ENCODE measurements at places on chromosomes 13 and 19.

DNA sequence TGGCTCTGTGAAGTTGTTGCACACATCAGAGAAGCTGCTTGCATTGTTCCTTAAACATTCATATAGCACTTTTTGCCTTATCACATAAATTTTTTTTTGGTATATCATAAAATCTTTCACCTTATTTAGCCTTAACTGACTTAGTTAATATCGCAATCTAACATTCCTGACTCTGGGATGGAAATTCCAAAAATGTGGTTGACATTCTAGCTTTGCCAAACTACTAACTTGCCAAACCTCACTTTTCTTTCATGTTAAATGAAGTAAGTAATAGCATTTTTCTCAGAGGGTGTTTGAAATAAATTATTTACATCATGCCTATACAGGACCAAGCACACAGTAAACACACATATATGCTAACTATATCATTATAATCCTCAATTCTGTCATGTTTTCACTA is 736.9 kb upstream of the PCDH9 start:
- no peak for DNase-seq

- no peak for DNase-seq
Observed at GRCh38 chr13:64457976-64458375, 2772.2 kb downstream of the PCDH9 start.

DNA sequence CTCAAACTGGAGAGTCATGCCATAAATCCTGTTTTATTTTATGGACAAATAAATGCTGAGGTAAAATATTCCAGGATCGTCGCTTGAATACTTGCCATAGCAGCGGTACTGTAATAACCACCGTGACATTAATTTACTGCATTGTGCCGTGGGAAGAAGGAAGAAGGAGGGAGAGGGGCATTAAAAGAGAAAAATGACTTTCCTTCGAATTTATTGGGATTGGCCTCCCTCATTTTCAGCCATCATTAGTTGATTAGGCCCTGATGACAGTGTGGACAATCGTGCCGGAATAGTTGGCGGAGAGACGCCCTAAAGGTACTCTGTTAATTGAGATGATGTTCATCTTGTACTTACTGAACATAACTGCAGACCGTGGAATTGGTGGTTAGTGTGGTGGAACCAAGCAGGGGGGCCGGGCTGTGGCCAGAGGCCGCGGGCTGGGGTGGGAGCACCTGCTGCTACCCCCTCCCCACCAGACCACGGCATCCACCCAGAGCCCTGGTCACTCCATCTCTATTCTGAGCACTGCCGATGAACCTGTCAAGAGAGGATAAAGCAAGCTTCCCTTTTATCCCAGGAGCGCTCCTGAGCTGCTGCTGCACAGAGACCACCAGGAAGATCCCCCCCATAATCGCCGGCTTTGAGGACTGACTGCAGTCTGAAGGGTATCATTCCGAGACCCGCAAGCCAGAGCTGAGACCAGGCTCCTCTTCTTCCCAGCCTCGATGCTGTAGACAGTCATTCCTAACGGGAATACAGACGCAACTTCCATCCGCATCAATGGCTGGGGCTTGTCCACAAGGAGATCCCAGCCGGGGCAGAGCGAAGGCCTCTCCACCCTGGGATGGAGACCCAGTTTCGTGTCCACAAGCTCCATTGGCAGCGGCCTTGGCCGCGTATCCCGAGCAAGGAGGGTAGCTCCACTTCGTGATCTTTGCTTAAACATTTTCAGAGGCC is 168.3 kb upstream of the TSHZ3 start:
- no peak for DNase-seq

GRCh38 chr13:99548448-99548847 is 47.2 kb downstream of the TM9SF2 start:
- peak; percentile 50 for DNase-seq

GRCh38 chr13:99501848-99502301 is 603 bp downstream of the TM9SF2 start:
- peak; percentile 46 for DNase-seq

GRCh38 chr19:39166571-39167391 is 30.0 kb upstream of the NCCRP1 start:
- no peak for DNase-seq

- peak; percentile 50 for DNase-seq
Observed at GRCh38 chr19:56162258-56162657, 13.6 kb upstream of the GALP start.

DNA sequence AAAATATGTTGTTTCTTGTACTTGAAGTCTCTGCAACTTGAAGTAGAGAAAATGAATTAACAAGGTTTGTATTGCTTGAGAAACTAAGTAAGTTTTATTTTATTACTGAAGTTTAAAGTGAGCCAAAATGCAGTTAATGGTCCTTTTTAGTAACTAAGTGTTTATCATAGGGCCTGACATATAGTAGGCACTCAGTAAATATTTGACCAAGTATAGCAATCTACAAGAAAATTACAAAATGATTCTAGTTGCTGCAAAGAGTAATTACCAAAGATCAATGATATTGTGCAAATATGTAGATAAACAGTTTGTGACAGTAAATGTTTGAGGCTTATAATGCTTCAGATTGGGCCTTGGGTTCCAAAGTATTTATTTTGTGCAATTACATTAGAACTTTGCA is 2.4 kb upstream of the XPO4 start:
- DNase-seq, result no peak

GRCh38 chr13:29883941-29884518 is 33.6 kb upstream of the UBL3 start:
- no peak for DNase-seq

DNA sequence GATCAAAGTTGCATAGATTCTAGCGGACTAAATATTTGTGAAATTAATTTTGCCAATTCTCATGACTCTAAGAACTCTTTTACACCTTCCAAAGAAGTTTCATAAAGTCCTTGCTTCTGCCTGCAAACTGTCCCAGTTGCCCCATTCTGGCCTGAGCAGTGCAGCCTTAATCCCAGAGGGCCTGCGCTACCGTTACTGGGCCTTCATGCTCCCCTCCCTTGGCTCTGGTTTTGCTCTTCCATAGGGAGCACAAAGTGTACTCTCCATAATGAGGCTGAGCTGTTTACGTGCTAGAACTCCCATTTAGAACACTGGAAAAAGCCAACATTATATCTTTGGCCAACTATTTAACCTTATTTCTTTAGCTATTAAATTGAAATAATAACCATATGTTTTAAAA is 2.1 kb downstream of the MTIF3 start:
- DNase-seq, result no peak

DNA sequence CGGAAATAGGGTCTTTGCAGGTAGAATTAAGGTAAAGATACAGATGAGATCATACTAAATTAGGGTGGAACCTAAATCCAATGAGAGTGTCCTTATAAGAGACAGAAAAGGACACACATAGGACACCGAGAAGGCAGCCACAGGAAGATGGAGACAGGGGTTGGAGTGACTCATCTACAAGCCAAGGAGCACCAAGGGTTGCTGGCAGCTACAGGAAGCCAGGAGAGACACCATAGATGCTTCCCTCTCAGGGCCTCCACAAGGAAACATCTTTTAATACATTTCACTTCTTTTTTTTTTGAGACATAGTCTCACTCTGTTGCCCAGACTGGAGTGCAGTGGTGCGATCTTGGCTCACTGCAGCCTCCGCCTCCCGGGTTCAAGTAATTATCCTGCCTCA is 10.1 kb downstream of the TMEM143 start:
- DNase-seq, result no peak

GRCh38 chr13:77571956-77572355 is 36.5 kb downstream of the SCEL start:
- DNase-seq, result no peak

- no peak for DNase-seq
Observed at GRCh38 chr13:107138486-107138885, 570.5 kb upstream of the ARGLU1 start.

DNA sequence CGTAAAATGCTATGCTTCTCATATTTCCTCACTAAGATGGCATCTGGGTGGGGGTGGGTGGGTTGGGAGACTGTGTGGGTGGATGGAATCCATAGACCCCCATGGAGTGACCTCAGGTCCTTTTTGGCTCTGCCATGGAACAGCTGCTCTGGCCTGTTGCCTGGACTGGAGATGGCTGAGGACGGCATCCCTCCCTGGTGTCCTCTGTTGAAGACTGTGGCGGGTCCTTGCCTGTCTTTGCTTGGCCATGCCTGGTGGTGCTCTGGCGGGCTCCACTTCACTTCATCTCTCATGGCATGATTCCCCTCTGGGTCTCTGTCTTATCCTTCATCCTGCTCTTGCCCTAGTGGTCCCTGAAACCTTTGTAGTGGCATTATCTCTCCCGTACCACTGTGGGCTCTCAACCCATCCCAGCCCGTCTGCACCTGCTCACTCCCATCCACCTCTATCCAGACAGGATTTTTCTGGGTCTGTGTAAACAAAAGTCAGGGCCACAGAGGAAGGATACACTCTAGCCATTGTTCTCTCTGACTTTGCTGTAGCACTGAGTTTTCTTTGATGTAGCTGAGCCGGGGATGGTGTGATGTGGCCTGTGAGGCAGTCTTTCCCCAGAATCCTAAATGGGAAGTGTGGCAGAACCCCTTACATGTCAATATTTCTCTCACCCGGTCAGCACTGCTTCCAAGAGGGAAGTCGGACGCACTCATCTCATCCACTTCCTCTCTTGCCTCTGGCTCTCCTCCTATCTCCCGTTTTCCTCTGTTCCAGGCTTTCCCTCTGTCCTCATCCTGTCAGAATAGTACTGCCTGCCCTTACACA is 36.1 kb downstream of the WDFY2 start:
- DNase-seq, result no peak

GRCh38 chr13:106462710-106463109 is 72.8 kb downstream of the EFNB2 start:
- DNase-seq, result no peak

GRCh38 chr13:95275322-95276036 is 25.8 kb downstream of the ABCC4 start:
- no peak for DNase-seq

DNA sequence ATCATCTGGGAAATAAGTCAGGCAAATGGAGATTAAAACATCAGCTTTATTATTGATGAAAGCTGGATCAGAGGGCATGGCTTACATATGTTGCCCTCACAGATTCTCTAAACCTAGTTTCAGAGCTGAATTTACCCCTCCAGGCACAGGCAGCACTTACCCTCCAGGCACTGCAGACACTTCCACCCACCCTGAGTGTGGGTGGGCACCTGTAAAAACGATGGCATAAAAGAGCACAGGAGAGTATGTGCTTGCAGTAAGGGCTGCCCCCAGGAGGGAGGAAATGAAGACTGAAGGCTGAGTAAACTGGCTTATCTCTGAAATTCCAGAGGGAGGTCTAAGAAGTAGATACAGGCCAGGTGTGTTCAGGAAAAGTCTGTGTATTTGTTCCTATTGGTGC is 185.0 kb upstream of the HTR2A start:
- no peak for DNase-seq

GRCh38 chr19:16850133-16850532 is 20.9 kb downstream of the SIN3B start:
- DNase-seq, result no peak

- DNase-seq, result peak; percentile 85
Observed at GRCh38 chr19:54905803-54906511, at the start of gene NCR1. Gene NCR1 (plus strand): TSS chr19:54906148. CDS start chr19:54906188, 40 bp downstream.

GRCh38 chr13:92626274-92626673 is 600.3 kb upstream of the GPC6 start:
- DNase-seq, result no peak

DNA sequence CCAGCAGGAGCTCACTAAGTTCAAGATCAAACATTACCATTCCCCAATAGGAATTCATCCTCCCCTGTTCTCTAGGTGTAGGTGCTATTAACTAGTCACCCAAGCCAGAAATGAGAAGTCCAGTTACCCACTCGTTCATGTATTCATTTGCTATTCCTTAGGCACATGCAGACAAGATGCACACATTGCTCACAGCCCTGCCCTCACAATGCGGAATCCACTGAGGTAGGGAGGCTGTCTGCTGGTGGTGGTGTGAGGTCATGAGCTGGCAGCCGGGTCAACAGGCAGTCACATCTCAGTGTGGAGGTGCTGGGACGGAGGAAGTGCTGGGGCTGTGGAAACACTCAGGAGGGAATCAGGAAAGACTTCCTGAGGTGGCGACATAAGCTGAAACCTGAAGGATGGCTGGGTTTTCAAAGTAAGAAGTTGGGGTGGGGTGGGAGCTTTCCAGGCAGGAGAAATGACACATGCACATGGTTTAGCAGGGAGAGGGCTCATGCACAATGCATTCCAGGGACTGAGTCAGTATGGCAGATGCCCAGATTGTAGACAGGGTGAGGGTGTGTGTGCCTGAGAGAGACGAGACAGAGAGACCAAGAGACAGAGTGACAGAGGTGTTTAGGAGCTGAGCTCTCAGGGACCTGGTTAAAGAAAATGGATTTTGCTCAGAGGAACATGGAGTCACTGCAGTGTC is 117.6 kb downstream of the USP12 start:
- no peak for DNase-seq

- DNase-seq, result no peak
Observed at GRCh38 chr19:4098493-4098892, 25.4 kb downstream of the MAP2K2 start.

DNA sequence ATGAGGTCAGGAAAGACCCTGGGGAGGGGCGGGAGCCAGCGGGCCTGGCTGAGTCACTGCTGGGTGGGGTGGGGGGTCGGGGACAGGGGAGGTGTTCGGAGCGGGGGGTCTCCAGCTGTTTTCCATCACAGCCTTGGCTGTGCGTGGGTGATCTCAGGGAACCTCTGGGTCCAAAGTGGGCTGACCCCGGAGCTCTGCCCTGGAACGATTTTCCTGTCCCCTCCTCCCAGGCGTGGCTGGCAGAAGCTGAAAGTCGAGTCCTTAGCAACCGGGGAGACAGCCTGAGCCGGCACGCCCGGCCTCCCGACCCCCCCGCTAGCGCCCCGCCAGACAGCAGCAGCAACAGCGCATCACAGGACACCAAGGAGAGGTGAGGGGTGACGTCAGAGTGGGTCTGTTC is 10.6 kb downstream of the TRIP10 start:
- no peak for DNase-seq

GRCh38 chr19:17302391-17303166 is 646 bp downstream of the ABHD8 start:
- DNase-seq, result peak; percentile 42

DNA sequence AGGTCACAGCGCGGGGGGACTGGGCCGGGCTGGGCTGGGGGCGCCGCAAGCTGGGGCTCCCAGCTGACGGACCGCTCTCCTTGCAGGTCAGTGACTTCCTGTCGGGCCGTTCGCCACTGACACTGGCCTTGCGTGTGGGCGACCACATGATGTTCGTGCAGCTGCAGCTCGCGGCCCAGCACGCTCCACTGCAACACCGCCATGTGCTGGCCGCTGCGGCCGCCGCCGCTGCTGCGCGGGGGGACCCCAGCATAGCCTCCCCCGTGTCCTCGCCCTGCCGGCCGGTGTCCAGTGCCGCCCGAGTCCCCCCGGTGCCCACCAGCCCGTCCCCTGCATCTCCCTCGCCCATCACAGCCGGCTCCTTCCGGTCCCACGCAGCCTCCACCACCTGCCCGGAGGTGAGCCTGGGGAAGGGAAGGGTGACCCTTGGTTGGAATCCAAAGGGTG is 5.7 kb downstream of the MIDN start:
- no peak for DNase-seq
